ENCODE measurements at places on chromosomes 6 and 20.

GRCh38 chr6:35213298-35213791, 411 bp upstream of the SCUBE3 start:
- H3K4me3 ChIP-seq: peak overlapping the region; percentile 78
- DNase-seq: no peak

GRCh38 chr6:150212778-150213177, 69.9 kb downstream of the PPP1R14C start:
- H3K36me3 ChIP-seq: no peaks in the 10 kb centered on the region
- peaks cover 6% of the 10 kb centered on the region for H3K27me3 ChIP-seq
- no peaks in the 10 kb centered on the region for H3K4me1 ChIP-seq
- H3K27ac ChIP-seq: no peak overlapping the region

- no peaks in the 10 kb centered on the region for H3K4me1 ChIP-seq
- H3K27me3 ChIP-seq: peaks cover 12% of the 10 kb centered on the region
- H3K4me3 ChIP-seq: no peak overlapping the region
- no peak overlapping the region for H3K27ac ChIP-seq
- no peak for DNase-seq
- H3K36me3 ChIP-seq: peaks cover 2% of the 10 kb centered on the region
Measured at GRCh38 chr20:46342451-46343347, 34.4 kb upstream of the CDH22 start.

- H3K27ac ChIP-seq: no peak overlapping the region
- no peak for DNase-seq
- H3K36me3 ChIP-seq: no peaks in the 10 kb centered on the region
- peaks cover 28% of the 10 kb centered on the region for H3K4me1 ChIP-seq
- H3K27me3 ChIP-seq: peaks cover 33% of the 10 kb centered on the region
Measured at GRCh38 chr20:62596486-62596885, 45.8 kb upstream of the SLCO4A1 start.

GRCh38 chr20:8449123-8449522, 317.1 kb downstream of the PLCB1 start:
- H3K4me3 ChIP-seq: no peak overlapping the region
- H3K27ac ChIP-seq: no peak overlapping the region
- no peaks in the 10 kb centered on the region for H3K36me3 ChIP-seq
- no peaks in the 10 kb centered on the region for H3K27me3 ChIP-seq
- peaks cover 2% of the 10 kb centered on the region for H3K4me1 ChIP-seq

GRCh38 chr6:134512981-134513391, 195.1 kb upstream of the SGK1 start:
- no peak overlapping the region for H3K4me3 ChIP-seq
- DNase-seq: no peak
- H3K27ac ChIP-seq: no peak overlapping the region
- no peaks in the 10 kb centered on the region for H3K27me3 ChIP-seq
- no peaks in the 10 kb centered on the region for H3K36me3 ChIP-seq

- no peak for DNase-seq
- peaks cover 25% of the 10 kb centered on the region for H3K36me3 ChIP-seq
- H3K4me1 ChIP-seq: peaks cover 23% of the 10 kb centered on the region
- H3K27ac ChIP-seq: peak overlapping the region; percentile 84
Measured at GRCh38 chr20:45969712-45970634, 2.0 kb downstream of the ZNF335 start.

GRCh38 chr6:5006222-5006621, 2.4 kb upstream of the RPP40 start:
- no peak overlapping the region for H3K4me3 ChIP-seq
- no peak for DNase-seq
- H3K4me1 ChIP-seq: peaks cover 4% of the 10 kb centered on the region
- H3K36me3 ChIP-seq: peaks cover 2% of the 10 kb centered on the region

GRCh38 chr20:34515484-34516246, 557 bp upstream of the DYNLRB1 start:
- H3K27me3 ChIP-seq: no peaks in the 10 kb centered on the region
- peaks cover 12% of the 10 kb centered on the region for H3K36me3 ChIP-seq
- H3K4me1 ChIP-seq: peaks cover 35% of the 10 kb centered on the region
- DNase-seq: peak; percentile 70
- peak overlapping the region; percentile 95 for H3K4me3 ChIP-seq

- no peak overlapping the region for H3K27ac ChIP-seq
- no peak for DNase-seq
- no peak overlapping the region for H3K4me3 ChIP-seq
- no peaks in the 10 kb centered on the region for H3K36me3 ChIP-seq
Measured at GRCh38 chr6:168326294-168327261, 7.0 kb upstream of the DACT2 start.

Data from activated T-helper 1 cell treated with anti-CD3 and anti-CD28 coated beads, Interleukin-12 subunit alpha, Interleukin-12 subunit beta, Interleukin-2, Interleukin-4 antibody, amounts not matched to agents 30 ng/mL and 10 ng/mL and 1 ng/mL, durations not matched to agents 14 hours and 24 hours and 36 hours (primary cell).